ENCODE measurements at places on chromosomes 7 and 10.

DNA sequence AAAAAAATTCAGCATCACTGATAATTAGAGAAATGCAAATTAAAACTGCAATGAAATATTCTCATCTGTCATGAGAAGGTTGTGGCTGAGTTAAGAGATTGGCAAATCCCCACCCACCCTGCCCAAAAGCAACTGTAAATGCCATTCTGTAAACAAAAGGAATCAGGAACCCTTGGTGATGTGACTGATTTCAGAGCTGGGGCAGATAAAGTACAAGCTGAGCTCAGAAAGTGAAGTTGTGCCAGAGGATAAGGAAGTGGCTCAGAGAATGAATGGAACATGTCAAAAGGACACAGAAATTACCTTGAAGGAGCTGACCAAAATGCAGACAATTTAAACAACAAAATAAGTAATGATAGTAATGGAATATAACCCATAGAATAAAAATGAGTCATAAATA, 32.7 kb upstream of the ARMS2 start:
- DNase-seq: no peak

DNA sequence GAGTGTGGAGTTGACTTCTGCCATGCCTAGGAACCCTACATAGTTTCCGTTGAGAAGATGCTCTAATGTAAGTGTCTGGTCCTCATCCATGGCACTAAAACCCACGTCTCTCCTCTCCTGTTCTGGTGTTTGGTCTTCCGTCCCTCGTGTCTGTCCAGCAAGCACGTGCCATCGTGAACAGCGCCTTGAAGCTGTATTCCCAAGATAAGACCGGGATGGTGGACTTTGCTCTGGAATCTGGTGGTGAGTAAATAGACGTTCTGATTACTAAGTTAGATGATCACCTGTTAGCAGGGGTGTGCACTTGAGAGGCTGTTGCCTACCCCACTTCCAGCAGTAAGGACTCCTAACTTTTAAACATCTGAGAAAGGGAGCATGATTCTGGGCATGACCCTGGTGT, 15.1 kb upstream of the GET4 start:
- DNase-seq: no peak

GRCh38 chr10:20887706-20888555, 9.2 kb downstream of the NEBL start:
- no peak for DNase-seq

DNA sequence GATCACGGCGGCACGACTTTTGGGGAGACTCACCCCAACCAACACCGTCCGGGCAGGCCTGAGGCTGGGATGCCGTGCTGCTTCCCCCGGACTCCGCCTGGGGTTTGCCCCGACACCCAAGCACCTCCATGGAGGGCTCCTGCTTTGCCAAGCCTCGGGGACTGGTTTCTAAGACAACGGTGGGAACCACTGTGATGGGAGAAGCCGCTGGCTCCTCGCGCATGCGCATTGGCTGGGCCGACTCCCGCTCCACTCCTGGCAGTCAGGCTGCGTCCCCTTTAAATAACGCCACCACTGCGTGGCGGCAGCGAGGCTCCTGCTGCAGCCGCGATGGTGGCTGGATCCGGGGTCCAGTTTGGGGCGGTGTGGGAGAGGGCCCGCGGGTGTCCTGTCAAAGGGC, 201.0 kb downstream of the ZNF716 start:
- DNase-seq: no peak

- DNase-seq: no peak
Measured at GRCh38 chr10:21039721-21040120, 142.6 kb upstream of the NEBL start.

GRCh38 chr7:118079369-118079768, 104.6 kb upstream of the LSM8 start:
- DNase-seq: no peak

DNA sequence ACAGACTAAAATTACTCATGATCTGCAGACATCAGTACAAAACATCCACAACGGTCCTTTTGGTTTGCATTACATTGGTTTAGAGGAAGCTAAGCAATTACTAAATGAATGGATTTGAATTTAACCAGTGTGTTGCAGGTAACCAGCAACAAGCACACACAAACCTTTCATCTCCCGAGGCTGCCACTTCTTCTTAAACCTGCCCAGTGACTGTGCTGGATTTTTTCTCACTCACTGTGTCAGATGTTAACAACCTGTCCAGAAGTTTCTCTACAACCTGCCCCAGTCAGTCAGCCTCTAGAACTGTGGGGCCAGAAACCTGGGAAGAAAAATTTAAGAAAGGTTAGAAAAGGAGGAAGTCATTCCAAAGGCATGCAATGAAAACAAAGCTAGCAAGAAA, 2.4 kb upstream of the MEOX2 start:
- no peak for DNase-seq

DNA sequence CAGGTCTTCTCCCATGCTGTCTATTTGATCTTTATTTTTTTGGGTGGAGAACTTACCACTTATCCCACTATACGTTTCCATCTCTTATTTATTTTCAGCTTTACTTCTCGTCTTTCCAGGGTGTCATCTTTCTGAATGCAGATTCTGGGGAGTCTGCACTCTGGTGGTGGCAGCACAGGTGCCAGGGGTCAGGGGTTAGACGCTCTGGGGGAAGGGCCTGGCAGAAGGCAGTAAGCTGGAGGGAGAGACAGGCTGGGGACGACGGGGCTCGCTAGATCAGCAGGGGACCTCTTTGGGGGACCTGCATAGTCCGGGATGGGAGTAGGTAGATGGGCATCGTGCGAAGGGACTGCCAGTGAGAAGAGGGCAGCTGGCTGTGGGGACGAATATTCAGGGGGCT, 22.3 kb downstream of the CHST12 start:
- no peak for DNase-seq

DNA sequence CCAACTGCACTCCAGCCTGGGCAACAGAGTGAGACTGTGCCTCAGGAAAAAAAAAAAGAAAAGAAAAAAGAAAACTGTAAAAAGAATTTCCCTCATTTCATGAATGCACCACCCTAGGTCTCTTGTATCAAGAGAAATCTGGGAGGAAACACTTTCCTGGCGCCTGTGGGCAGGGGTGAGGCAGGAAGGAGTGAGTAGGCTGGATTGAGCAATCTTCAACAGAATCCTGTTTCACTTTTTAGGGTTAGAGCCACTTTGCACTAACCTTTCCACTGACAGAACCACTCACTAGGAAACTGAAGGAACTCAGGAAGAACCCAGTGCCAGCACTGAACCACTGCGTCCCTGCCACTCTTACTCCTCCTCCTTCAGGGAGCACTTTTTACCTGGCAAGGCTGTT, 282.1 kb downstream of the CCDC3 start:
- DNase-seq: no peak

DNA sequence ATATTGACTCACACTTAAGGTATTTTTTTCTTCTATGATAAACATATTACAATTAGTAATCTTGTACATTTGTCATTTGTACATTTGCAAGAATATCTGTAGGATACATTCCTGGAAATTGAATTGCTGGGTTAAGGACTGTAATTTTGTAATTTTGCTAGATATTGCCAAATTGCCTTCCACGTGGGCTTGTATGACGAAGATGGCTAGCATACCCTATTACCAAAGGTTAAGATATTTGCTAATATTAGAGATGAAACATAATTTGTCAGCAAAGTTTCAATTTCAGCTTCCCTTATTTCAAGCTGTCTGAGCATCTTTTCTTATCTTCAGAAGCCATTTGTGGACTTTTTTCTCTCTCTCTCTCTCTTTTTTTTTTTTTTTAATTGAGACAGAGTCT, 1.0 kb upstream of the LYZL2 start:
- DNase-seq: no peak

DNA sequence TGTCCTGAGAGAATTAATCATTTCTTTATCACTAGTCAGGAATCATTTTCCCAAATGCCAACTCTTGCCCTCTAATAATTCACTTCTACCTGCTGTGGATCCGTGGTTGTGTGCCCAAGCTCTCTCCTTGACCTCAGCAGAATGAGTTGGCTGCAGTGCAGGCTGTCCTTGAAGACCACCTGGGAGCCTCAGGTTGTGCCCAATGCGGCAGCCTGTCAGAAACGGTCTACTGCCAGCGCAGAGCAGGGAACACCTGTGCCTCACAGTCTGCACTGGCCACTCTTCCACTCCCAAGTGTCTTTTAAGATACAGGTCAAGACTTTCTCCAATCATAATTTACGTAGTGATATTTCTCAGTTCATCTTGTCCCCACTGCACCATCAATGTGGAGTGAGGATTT, 246.0 kb upstream of the PHF14 start:
- no peak for DNase-seq

DNA sequence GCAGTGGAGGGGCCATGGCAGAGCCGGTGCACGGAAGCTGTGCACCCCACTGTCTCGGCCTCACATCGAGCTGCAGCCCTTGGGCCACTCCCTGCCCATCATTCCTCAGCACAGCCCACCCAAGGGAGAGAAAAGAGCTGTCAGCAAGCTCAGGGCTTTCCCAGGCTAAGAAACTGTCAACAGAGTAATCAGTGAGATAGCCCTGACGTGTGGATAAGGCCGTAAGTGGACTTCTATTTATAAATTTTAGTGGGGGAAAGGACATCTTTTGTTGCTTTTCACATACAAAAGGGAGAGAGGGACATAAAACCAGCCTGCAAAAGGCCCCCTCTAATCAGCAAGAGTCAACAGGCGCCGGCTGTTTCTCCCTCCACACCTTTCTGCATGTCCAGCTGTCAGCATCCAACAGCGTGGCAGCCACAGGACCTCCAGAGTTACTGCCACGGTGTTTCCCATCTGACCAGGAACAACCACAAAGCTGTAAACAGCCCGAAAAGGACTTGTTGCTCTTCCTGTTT, 56.8 kb upstream of the DDC start:
- DNase-seq: no peak

GRCh38 chr7:23680414-23681405, 711 bp downstream of the FAM221A start:
- DNase-seq: peak; percentile 78

GRCh38 chr7:75789361-75789924, 17.4 kb upstream of the CCL26 start:
- no peak for DNase-seq

DNA sequence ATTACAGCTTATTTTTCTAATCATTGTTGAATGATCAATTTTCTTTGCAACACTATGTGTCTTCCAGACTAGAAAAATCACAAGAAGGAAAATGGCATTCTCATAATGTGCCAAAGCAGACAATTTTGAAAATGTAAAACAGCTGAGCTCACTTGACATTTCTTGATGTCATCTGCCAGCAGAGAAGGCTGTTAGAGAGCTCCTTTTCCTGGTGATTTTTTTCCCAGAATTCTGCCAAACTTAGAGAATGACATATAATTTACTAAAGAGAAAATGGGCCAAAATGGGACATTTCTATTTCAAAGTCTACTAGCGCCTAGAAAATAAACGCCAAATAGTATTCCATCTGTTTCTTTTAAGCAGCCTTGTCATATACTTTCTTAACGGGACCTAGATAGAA, 88.9 kb upstream of the CSTF2T start:
- no peak for DNase-seq

GRCh38 chr10:32988604-32989003, 30.6 kb upstream of the ITGB1 start:
- DNase-seq: no peak

DNA sequence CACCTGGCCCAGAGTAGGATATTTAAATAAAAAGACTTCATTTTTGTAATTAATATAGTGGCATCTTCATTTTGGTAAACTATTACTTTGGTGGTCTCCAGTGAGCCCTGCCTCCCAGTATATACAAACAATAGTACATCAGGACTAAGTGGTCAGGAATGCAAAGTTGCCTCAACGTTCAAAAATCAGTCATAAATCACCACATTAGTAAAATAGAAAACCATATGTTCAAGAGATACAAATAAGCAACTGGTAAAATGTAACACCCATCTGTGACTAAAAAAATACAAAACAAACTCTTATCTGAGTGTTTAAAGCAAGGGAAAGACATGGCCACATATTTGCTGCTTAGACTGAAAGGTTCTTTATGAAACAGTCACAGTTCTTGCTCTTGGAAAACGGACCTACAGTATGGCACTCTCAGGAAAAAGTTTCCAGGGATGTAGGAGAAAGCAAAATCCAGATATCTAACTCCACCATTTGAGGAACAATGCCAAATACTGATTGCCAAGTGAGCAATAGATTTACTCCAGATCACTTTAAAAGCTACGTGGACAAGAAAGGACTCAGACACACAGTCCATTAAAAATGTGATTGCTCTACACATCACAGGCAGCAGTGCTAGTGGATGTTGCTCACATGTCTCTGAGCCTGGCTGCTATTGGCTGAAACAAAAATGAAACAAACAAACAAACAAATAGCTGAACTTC, 15.1 kb upstream of the RHOBTB1 start:
- DNase-seq: no peak

- no peak for DNase-seq
Measured at GRCh38 chr10:98790817-98791216, 344.1 kb upstream of the HPS1 start.

GRCh38 chr10:73577788-73578187, 13.4 kb downstream of the USP54 start:
- peak; percentile 89 for DNase-seq

- no peak for DNase-seq
Measured at GRCh38 chr7:135299235-135299634, 65.6 kb downstream of the STRA8 start.

GRCh38 chr7:315516-316265, 25.7 kb downstream of the FOXL3 start:
- DNase-seq: no peak

- no peak for DNase-seq
Measured at GRCh38 chr7:42831718-42832522, 80.0 kb downstream of the C7orf25 start.

DNA sequence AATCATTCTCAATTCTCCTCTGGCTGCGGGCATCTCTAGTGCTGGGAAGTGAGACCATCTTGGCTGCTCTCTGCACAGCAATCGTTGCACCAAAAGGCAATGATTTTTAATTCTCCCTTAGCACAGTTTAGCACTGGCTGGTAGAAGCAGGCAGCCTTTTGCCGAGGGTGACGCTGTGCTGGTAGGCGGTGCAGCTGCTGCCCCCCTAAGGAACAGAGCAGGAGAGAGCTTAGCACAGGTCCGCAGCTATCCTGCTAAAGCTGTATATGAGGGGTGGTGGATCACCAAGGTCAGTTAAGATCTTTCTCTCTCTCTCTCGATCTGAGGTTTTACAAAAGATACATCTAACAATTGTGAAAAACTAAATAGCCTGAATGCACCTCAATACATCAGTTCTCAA, 390.1 kb downstream of the GATA3 start:
- no peak for DNase-seq

GRCh38 chr7:26311798-26312197, 20.1 kb downstream of the SNX10 start:
- no peak for DNase-seq

GRCh38 chr7:106109521-106110237, 2.4 kb downstream of the SYPL1 start:
- no peak for DNase-seq

Data from coronary artery (tissue), 2 donors.